ENCODE measurements at places on chromosomes 11 and 22.

GRCh38 chr22:37228106-37229011 is 15.7 kb downstream of the RAC2 start:
- DNase-seq = no peak

DNA sequence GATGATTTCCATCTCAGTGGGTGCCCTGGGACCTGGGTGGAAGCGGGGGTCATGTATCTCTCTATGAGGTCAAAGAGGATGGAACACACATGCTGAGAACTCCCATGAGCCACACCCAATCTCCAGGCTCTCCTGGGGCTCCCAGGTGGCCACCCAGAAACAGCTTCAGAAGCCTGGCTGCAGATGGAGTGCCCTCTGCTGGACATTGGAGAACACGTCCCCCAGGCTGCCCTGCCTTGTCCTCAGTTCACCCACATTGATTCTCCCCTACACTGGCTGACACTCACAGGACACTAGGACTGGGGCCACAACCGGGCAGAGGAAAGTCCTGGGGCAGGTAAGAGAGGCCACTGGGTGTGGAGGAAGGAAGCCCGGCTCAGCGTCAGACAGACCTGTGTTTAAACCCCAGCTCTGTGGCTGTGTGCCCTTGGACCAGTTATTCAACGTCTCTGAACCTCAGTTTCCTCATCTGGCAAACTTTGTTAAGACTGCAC is 4.5 kb upstream of the NOL12 start:
- DNase-seq = no peak

DNA sequence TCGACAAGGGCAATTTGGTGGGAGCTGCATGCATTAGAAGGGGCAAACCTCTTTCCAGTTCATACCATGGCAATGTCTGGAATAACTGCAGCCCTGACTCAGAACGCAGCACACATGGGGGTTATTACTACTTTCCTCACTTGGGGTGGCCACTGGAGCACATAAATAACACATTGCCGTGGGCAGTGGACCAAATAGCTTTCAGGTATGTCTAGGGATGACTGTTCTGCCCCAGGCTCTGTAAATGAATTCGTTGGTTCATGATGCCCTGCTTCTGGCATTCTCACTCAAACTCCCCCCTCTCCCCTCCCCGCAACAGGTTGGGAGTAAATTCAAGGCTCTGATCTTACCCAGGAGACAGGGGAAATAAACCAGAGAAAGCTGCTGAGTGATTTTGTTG is 238.0 kb upstream of the PLET1 start:
- DNase-seq = no peak

DNA sequence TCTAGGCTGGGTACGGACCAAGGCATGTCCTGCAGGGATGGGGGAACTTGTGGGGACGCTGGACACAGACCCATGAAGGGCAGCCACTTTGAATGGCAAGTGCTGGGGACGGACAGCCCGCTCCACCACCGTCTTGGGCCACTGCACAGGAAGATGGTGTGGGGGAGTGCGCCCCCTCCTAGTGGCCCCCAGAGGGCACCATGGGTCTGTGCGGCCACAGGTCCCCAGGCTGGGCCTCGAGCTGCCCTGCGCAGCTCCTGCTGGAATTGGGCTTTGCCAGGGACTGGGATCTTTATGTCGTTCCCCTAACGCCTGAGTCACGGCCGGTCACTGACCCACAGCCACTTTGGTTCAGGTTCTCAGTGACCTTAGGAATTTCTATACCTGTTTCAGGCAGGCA is 44.4 kb downstream of the NAT10 start:
- DNase-seq = no peak

- no peak for DNase-seq
These were observed 29.8 kb downstream of the CABIN1 start for GRCh38 chr22:24040946-24041345.

All from GM18507 (cell line).